Stimulated activated CD4-positive, alpha-beta T cell treated with anti-CD3 and anti-CD28 coated beads, Interleukin-12 subunit alpha, Interleukin-12 subunit beta, amount 100 ng/mL, for 24 hours (primary cell): ENCODE measurements at places on chromosomes 1 and 21.

DNA sequence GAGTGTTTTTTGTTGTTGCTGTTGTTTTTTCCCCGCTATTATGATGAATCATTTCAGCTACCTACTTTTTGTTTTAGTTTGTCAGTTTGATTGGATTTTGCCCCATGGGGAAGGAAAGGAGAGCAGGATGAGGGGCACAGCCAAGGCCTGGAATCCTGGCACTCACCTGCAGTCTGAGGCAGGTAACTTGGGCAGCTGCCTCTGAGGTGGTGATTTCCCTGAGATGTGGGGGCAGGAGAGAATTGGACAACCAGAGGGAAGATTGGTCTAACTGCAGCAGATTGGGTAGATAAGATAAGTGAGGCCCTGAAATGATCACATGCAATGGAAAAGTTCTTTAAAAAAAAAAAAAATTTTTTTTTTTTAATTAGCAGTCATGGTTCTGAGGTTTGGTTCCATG, 1.5 kb upstream of the LAX1 start:
- no peak for DNase-seq

- no peak for DNase-seq
Observed at GRCh38 chr1:92934395-92935378, 26.6 kb downstream of the DIPK1A start.

DNA sequence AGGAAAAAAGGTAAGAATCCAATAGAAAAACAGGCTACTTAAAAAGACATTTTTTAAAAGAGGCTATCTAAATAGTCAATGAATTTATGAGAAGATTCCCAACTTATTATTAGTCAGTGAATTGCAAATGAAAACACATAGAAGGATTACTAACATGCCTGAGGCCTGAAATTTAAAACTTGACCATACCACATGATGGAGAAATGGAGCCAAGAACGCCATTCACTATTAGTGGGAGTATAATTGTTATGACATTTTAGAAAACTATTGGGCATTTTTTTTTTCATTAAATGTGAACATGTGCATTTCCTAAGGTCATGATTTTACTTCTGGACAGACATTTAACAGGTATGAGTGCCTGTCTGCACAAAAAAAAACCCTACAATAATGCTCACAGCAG, 24.8 kb upstream of the OR2B11 start:
- DNase-seq: no peak

DNA sequence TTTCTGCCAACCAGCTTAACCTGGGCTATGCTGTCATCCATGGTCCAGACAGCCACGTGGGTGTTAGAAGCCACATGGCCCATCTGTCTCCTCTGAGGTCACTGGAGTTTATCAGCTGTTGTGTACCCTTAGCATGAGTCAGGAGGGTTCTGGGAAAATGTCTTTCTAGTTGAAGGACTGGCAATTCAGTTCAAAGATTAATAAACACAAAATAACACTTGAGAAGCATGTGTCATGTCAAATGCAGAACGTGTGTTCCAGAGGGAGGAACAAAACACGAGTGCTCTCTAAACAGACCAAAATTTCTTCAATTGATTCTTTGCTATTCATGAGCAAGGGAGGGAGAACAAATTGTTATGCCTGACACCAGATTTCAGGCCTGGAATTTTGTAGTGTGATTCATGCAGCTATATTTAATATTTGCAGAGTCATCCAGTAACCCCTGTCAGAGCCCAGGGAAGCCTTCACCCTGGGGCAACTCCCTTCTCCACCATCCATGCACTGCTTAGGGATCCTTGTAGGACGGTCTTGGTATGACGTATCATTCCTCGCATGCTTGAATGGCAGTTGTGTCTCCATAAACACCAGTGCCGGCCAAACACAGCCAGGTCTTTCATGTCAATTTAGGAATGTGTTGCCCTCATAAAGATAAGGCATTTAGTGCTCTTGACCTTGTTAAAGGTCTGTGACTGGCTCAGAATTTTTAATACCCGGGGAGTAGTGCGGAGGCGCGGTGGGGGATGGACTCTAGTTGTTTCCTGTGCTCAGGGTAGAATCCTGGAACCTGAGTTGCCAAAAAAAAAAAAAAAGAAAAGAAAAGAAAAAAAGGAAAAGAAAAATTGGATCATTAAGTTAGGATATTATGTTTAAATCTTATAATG, 27.7 kb upstream of the DYRK1A start:
- DNase-seq: no peak

DNA sequence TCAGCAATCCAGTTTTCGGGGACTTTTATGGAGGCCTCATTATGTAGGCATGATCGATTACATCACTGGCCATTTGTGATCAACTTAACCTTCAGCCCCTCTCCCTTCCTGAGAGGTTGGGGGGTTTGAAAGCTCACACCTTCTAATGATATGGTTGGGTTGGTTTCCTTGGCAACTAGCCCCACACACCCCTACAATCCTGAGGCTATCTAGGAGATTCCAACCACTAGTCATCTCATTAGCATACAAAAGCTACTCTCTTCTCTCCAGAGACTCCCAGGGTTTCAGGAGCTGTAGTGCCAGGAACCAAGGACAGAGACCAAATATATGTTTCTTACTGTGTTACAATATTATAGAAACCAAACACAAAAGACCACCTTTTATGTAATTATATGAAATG, 35.2 kb upstream of the ZNF326 start:
- no peak for DNase-seq

GRCh38 chr1:99855914-99856450, 5.8 kb downstream of the AGL start:
- DNase-seq: no peak

GRCh38 chr1:150233359-150234308, 2.3 kb downstream of the ANP32E start:
- peak; percentile 50 for DNase-seq

- DNase-seq: no peak
Observed at GRCh38 chr1:77794550-77794949, 15.1 kb downstream of the MIGA1 start.

DNA sequence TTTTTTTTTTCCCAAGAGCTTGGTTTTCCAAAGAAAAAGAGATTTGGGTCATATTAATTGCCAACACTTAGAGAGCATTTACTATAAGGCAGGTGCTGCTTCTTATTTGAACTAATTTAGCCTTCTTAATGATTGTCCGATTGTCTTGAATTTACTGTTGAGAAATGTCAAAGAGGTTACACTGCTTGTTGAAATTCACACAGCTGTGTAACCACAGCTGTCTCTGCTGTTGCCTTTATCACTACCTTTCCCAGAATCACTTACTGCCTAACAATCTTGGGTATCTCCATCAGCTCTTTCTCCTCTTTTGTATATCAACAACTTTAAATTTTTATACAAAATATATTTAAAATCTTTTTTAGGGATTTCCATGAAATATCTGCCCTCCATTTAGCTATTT, 115.6 kb downstream of the UCHL5 start:
- DNase-seq: no peak

- no peak for DNase-seq
Observed at GRCh38 chr21:25107708-25108107, 499.6 kb downstream of the MRPL39 start.

DNA sequence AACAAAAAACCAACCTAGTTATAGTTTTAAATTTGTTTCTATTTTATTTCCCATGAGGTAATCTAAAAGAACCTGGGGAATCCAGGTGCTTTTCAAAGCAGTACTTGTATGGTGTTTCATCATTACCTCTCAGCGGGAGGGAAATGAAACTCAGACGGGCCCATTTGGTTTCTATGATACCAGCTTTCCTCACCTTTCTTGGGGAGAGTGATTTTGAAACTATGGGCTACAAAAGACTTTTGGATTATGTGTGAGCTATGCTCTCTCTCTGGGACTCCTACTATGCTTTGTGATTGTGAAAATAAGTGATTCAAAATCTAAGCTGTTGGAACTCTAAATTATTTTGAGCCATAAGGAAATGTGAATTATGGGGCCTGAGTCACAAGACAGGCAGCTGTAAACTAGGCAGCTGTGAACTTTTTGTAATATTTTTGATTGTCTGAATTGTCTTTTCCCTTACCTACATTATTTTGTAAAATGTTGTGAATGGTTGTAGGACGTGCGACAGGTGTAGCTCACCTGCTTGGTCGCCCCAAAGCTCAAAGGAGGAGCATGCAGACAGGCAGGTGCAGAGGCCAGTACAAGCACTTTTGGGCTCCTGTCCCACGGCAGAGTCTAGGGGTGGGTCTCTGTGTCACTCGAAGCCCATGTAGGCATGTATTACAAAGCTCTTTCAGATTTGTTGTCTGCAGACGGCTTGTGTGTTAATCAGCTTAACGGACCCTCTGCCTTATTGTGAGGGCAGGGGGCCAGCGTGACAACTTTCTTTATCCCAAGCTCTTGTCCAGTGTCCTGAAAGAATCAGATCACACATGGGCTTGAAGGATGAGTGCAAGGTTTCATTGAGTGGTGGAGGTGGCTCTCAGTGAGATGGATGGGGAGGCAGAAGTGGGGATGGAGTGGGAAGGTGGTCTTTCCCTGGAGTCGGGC, 64.8 kb upstream of the BACH1 start:
- DNase-seq: peak; percentile 34
